ENCODE measurements at places on chromosomes 16 and 17.

DNA sequence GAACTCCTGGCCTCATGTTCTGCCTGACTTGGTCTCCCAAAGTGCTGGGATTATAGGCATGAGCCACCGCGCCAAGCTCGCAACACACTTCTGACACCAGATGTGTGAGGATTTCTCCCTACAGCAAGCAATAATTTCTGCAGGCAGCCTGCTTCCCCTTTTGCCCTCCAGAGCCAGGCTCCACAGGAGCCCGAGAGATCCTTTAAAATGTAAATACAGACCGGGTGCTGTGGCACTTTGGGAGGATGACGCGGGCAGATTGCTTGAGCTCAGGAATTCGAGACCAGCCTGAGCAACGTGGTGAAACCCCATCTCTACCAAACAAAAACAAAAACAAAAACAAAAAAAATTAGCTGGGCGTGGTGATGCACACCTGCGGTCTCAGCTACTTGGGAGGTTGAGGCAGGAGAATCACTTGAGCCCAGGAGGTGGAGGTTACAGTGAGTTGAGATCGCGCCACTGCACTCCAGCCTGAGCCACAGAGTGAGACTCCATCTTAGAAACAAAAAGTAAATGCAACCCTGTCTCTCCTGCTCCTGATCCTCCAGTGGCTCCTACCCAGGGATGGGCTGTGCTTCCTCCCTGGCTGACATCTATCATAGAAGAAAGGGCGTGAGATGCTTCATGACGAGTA lies 14.7 kb downstream of the C16orf96 start:
- no peak for DNase-seq

DNA sequence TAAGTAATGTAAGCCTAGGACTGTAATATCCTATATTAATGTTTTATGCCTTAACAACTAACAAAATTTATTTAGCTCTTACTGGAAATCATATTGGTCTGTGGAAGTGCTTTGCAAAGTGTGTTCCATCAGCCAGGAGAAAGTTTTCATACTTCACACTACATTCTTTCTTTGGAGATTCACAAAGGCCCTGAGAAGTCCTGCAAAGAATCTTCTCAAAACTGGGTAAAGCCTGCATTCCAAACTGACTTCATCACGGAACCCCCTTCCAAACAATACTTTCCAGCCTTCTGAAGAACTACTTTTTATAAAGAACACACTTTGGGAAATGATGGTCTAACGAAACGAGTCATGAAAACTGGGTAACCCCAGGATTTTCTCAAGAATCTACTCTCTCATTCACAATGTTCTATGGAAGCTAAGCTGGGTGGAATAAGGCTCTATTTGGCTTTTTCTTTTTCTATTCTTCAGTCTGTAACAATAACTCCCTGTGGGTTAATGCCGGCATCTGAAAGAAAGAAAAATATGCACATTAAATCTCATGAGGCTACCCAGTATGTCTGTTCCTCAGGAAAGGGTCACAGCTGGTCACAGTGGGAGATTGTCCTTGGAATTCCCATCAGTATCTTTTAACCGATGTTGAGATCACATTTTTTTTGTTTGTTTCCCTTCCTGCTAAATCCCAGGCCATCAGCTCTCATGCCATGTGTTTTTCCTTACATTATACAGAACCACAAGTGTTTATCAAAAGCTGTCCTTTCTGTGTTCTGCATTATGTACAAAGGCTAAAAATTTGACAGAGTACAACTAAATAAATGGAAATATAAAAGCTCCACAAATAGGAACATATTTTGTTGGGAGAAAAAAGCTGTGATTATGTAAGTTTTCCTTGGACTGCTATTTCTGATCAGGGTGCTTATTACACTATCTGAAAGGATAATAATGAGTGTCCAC lies 12.8 kb upstream of the AKAP1 start:
- DNase-seq = no peak

GRCh38 chr17:29571486-29571882 lies 3.0 kb downstream of the TP53I13 start:
- no peak for DNase-seq

- no peak for DNase-seq
Observed at GRCh38 chr16:60586493-60586892, 1449.7 kb downstream of the CDH8 start.

DNA sequence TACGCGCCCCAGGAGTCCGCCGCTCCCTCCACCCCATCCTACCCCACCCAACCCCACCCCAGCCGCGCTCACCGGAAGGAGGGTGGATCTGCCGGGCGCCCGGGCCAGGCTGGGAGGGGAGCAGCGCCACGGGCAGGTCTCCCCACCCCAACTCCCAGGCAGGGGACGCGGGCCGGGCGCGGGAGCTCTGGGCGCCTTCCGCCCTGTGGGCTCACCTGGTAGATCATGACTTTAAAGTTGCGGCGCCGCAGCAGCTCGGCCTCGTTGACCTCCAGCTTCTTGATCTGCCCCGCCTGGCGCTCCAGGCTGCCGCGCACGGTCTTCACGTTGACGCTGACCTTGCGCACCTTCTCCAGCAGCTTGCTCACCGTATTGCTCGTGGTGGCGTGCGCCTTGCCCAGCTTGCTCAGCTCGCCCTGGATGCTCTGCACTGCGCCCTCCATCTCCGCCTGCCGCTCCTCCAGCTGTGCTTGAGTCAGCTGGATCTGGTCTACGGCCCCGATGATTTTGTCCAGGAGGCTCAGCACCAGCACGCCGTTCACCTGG lies 571 bp downstream of the CAVIN1 start:
- DNase-seq = peak; percentile 30

DNA sequence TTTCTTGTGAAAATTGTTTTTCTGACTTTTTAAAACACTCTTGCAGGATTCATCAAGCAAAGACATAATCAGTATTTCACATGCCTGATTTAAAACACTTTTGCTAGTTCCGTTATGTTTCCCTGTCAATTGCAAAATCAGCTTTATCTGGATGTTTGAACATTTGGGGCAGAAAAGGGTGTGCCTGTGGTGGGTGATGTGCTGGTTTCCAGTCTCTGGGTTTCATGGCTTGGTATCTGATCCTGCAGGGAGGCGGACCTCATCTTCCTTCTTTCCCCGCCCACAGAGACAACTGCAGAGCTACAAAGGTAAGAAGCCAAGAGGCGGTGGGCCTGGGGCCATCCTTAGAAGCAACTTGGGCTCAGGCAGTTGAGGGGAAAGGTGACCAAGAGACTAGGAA lies 41.8 kb downstream of the NLRC5 start:
- no peak for DNase-seq

- DNase-seq = no peak
Observed at GRCh38 chr17:82314727-82315605, 2.4 kb downstream of the CD7 start.

- no peak for DNase-seq
Observed at GRCh38 chr16:88746506-88746905, 38.5 kb downstream of the PIEZO1 start.

DNA sequence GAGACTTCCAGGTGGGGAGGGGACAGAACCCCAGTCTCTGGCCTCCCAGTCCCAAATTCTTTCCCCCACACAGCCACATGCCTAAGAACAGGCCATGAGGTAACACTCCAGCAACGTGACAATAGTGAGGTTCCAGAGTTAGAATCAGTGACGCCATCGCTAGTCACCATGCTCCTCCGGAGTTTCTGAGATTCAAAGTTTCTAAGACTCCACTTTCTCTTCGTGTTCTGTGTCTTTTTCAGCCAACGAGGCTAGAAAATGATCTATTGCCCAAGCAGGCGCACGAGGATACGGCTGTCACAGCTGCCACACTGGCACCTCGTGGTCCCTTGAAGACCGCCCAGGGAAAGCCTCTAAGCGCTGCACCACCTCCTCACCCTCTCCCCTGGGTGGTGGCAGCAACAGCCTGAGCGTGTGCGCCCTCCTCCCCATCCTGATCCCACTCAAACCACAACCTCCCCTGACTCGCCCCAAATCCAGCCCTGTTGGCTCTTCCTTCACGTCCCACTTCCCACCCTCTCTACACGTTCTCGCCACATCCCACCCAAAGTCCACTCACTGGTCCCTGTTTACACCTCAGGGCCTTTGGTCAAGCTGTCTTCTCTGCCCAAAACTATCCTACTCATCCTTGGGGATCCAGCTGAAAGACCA lies 1.0 kb downstream of the MCRIP1 start:
- no peak for DNase-seq

- DNase-seq = no peak
Observed at GRCh38 chr17:48639136-48639535, 13.0 kb upstream of the HOXB9 start.

- peak; percentile 70 for DNase-seq
Observed at GRCh38 chr16:68644715-68645493, at the start of gene CDH3. CDH3 (plus strand) TSS chr16:68645310; CDS start chr16:68645380, 70 bp downstream.

- no peak for DNase-seq
Observed at GRCh38 chr17:12857592-12857991, 68.3 kb downstream of the ARHGAP44 start.

GRCh38 chr17:76446449-76447231 lies 6.3 kb downstream of the UBE2O start:
- DNase-seq = peak; percentile 23

GRCh38 chr17:63476459-63476853 lies 405 bp upstream of the ACE start:
- DNase-seq = peak; percentile 80

- DNase-seq = no peak
Observed at GRCh38 chr16:14303639-14304394, 232.7 kb downstream of the MRTFB start.

DNA sequence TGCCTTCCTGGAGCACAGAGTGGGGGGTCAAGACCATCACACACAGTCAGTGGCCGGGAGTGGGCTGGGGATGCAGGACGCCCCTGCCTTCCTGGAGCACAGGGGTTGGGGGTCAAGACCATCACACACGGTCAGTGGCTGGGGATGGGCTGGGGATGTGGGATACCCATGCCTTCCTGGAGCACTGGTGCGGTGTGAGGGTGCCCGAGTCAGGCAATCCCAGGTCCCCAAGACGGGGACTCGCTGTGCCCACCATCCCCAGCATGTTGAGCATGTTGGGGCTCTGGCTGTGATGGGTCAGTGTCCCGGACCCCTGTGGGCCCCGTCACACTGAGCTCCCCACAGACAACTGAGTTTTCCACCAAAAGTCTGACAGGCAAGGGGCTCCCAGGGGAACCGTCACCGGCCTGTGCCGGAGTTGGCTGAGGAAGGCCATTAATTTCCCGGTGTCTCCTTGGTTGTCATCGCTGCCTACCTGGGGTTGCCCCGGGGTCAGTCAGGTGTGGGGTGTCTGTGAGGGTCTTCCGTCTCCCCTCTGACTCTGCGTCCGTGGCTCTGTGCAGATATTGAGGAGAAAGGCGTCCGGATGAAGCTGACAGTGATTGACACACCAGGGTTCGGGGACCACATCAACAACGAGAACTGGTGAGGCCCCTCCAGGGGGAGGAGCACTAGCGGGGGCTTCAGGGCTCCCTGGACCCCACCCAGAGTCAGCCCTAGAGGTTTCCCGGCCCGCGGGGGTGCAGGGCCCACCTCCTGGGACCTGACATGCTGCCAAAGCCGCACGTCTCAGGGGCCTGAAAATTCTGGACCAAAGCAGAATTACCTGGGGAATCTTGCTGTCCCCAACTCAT lies 347.1 kb downstream of the SEC14L1 start:
- no peak for DNase-seq

- DNase-seq = no peak
Observed at GRCh38 chr17:49836111-49837030, 11.5 kb downstream of the TAC4 start.

GRCh38 chr17:19760746-19761145 lies 12.6 kb upstream of the ALDH3A1 start:
- DNase-seq = no peak

DNA sequence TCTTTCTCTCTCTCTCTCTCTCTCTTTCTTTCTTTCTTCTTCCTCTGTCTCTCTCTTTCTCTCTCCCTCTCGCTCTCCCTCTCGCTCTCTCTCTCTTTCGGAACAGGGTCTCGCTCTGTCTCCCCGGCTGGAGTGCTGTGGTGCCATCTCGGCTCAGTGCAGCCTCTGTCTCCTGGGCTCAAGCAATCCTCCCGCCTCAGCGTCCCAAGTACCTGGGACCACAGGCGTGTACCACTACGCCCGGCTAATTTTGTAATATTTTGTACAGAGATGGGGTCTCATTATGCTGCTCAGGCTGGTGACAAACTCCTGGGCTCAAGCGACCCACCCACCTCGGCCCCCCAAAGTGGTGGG lies 12.7 kb upstream of the KLHDC4 start:
- no peak for DNase-seq

GRCh38 chr16:71354156-71354555 lies 4.4 kb upstream of the CALB2 start:
- DNase-seq = no peak

Data from NCI-H510A treated with DMSO at 0.1 percent for 48 hours (cell line).